ENCODE measurements at places on chromosomes 3 and 15. TPM values are rescaled to one million over a fixed set of nuclear protein-coding genes. Genes with fewer than 3 reads are reported as not detected.
A peak's percentile ranks its signal among the peaks of the same experiment; 100 is the strongest.

SLCO3A1 gene
- 13.6 TPM for total RNA-seq

GNAT1 gene
- not detected for total RNA-seq

CPB1 gene
- total RNA-seq = not detected

GRCh38 chr15:79977431-79978054 lies 6.5 kb upstream of the BCL2A1 start:
- no peak for DNase-seq

- no peak for DNase-seq
These were observed 134.0 kb downstream of the MFSD1 start for GRCh38 chr3:158935846-158936245.

DNA sequence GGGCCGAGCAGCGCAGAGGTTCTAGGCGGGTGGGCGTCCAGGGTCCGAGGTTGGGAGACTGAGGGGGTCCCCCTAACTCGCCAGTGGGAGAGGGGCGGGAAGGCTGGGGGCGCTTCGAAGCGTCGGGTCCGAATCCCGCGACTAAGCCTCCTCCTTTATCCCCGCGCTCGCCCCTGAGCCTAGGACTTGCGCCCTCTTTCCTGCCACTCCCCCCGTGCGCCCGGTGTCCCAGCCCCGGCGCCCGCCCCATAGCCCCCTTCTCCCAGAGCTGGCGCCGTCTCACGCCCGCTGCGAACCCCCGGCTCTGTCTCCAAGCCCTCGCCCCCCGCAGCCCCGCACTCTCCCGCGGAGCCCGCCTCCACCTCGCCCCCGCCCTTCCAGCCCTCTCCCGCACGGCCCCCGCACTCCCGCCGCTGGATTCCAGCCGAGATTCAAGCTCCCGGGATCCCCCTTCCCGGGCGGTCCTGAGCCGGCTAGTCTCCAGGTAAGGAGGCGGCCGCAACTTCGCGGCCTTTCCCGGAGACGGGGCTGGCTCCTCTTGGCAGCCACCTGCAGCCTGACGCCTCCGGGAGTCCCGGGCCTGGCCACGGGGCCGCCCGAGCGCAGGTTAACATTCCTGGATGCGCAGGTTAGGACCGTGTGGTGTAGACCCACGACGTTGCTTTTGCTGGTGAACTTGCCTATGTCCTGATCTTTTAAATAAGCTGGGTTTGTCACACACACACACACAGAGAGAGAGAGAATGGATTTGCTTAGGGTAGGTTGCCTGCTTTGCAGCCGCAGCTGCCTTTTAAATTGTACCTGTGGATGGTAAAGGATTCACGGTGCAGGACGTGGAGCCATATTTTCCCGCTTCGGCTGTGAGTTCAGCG lies 563 bp downstream of the PXYLP1 start:
- peak; percentile 35 for DNase-seq

DNA sequence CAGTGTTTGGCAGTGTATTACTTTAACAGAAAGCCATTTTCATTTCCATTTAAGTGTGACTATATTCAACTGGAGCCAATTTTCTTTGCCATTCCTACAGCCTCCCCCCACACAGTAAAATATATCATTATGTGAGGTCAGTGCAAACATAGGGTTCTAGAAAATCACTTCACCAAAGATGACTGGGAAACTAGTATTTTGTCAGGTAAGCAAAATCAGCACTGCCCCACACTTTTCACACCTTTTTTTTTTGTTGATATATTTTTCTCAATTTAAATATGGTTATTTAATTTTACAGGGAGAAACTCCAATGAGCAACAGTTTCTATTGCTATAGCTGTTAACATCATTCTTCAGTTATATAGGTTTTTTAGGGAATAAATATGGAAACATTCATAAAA lies 29.7 kb downstream of the MKRN2OS start:
- DNase-seq = no peak

NFKBIZ gene
- total RNA-seq = 208 TPM

P2RY14 gene
- total RNA-seq = 0.34 TPM

DNA sequence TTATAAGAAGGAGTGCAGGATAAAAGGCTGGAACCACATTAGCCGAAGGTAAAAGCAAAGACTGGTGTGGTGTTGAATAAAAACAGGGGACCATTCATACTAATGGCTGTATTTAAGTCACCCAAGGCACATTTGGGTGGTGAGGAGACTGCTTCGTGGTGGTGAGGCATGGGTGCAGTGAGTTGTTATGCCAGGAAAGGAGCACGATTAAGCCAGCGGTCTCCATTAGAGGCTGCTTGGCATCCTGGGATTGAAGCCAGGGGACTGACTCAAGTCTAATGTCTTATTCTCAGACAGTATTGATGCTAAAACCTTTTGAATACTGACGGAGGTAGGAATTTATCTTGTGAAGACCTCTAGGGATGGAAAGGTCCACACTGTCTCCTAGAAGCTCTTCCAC lies 21.9 kb downstream of the FEM1B start:
- no peak for DNase-seq
